ENCODE measurements at places on chromosomes 12 and 14.

- DNase-seq: no peak
Measured at GRCh38 chr12:50275556-50275955, 7.8 kb downstream of the LIMA1 start.

DNA sequence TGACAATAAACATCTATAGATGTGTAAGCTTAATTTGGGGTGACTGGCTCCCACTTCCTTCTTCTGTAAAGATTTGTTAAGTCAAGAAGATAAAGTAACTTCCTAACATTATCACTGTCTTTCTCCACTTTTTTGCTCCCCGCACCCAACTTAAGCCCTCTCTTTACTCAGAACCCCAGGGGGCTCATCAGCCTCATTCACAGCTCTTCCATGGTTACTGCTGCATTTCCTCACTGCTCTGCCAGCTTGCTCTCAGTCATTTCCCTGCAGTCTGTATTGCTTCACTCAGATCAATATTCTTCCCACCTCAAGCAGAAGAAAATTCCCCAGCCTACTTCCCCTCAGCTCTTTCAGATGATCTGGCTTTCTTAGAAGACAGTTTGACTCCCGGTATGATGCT lies 102.0 kb downstream of the PIK3C2G start:
- DNase-seq: no peak

GRCh38 chr14:32403688-32404087 lies 74.6 kb downstream of the AKAP6 start:
- no peak for DNase-seq

DNA sequence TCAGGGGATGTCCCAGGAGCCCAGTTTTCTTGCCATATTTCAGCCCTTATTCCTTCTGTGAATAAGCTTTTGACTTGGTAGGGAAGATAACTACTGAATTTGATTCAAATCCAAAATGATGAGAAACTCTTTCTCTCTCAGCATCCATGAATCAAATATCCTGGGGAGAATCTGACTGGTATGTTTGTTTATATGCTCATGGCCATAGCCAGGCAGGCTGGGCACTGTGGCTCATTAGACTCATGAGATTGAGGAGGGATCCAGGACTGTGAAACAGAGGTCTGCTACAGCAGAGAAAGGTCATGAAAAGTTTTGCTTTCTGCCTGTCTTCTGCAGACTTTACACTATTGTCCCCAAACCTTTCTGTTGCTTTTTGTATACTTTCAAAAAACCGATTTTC lies 346.4 kb upstream of the ATP2B1 start:
- DNase-seq: no peak

DNA sequence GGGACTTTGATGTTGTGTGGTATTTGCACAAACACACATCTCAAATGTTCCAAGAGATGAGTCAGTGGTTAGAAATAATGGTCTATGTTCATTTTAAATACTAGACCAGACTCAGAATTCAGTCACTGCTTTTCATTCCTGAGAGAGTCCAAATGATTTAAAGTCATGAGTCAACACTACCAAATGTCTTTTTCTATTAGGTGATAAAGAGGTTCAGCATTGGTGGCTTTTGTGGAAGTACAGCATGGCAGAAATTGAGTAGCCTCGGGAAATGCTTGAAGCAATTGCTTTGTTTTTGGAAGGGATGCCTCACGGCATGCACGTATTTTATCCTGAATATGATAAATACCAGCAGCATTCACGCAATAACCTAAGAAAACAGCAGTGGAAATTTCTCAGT lies 115.7 kb downstream of the DIO2 start:
- DNase-seq: no peak

DNA sequence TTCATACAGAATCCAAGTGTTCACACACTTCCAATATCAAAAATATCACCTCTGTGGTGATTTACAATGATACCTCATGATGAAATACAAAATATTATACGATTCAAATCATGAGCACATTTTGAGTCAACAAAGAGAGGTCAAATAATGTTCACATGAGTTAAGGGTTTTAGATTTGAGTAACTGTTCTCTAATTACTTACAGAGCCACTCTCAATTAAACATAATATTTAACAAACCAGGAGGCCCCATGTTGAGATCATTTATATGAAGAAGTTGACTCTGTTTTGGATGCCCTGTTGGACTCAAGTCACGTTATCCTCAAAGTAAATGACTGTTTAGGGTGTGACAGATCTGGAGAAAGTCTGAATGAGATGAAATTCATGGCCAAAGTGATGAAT lies 53.5 kb downstream of the NUAK1 start:
- no peak for DNase-seq

GRCh38 chr12:129696405-129696804 lies 207.4 kb downstream of the TMEM132D start:
- no peak for DNase-seq

GRCh38 chr14:35398071-35398584 lies 6.4 kb downstream of the NFKBIA start:
- DNase-seq: no peak

GRCh38 chr14:76467711-76468155 lies 91.8 kb downstream of the ESRRB start:
- no peak for DNase-seq

DNA sequence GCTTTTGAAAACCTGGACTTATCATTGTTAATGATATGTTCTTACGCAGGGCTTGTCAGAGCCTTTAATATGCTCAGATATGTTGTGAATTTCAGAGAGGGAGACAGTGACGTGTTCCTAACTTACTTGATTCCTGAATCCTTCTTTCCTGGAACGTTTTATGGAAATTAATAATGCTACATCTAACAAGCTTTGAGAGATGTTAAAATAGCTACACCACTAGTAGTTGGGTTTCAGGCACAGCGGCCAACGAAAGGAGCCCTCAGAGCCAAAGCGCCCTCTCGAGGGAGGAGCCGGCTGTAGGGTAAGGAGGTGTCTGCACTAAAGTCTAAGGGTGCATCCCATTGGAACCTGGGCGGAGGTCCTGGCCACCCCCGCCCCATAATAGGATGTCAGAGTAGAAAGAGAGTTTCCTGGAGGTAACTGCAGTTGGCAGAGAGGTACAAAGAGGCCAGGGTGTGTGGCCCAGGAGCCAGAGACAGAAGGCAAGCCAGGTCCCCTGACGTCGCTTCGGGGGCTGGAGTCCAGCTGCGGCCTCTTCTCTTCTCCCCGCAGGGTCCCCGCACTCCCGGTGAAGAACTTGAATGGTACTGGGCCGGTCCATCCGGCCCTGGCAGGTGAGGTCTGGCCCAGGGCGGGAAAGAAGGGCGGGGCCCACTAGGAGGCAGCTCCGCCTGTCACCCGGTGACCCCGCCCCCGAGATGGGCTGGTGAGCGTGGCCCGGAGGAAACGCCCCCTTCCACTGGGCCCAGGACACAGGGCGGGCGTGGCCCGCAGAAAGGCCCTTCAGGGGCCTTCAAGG lies 36.3 kb downstream of the DTX1 start:
- DNase-seq: no peak

- DNase-seq: no peak
Measured at GRCh38 chr14:65585216-65585615, 172.7 kb downstream of the FUT8 start.

DNA sequence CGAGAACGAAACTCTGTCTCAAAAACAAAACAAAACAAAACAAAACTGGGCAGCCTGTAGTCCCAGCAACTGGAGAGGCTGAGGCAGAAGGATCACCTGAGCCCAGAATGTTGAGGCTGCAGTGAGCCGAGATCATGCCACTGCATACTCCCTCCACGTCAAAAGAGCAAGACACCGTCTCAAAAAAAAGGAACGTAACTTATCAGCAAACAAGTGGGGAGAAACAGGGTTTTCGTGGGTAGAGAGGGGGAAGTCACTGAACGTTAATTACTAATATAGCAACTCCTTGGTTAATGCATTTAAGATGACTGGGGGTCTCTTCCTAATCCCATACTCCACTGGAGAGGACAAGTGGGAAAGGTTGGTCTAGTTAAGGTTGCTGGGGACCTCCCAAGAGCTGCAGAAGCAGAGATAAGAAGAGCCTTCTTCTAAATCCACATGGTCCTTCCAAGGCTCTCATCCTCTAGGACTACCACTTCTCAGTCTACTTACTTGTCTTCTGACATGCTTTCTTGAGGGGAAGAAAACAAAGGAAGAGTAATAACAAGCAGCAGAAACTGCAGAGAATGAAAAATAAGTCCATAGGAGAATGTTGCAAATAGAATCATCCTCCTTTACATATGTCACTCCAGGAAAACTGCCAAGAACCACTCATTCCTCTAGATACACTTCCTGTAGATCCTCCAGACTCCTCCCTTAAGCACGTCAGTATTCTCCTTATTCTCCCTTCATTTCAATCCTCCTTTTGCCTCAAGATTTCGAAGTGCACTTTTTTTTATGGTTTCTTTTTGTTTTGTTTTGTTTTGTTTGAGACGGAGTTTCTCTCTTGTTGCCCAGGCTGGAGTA lies 5.8 kb downstream of the NUMB start:
- no peak for DNase-seq

GRCh38 chr14:23447361-23448350 lies 12.2 kb upstream of the MYH7 start:
- no peak for DNase-seq

- DNase-seq: no peak
Measured at GRCh38 chr14:21902561-21903181, 229.1 kb upstream of the OR4E1 start.

DNA sequence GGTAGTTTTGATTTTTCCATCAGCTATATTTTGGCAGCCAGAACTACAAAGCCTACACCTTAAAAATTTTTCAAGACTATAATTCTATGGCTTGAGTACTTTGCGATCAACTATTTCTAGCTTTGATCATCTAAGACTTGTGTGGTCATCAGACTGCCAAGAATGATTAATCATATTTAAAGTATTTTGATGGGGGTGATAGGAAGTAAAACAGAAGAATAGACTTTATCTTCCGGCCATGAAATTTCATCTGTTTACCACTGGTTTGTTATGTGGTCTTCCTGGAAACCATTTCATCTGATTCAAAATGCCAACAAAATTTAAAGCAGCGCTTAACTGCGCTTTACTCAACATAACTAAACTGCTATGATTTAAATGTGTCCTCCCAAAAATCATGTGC lies 706.8 kb downstream of the TRHDE start:
- DNase-seq: no peak

DNA sequence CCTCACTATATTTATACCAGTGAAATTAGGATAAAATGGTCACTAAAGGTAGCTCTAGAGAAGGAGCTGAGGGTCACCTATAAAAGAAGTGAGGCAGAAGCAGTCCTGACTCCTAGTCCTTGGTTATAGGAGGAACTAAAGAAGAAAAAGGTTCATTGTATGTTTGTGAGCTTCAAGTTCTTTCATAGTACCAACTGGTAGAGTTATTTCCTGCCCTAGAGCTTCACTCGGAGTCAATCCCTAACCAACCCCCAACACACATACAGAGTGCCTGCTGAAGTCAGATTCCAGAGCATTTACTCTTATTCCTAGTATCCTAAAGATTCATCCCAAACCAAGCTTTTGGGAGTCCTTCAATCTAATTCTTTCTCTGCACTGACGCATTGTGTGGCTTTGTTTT lies 29.3 kb upstream of the FRMD6 start:
- no peak for DNase-seq

- DNase-seq: peak; percentile 46
Measured at GRCh38 chr12:32365473-32366064, 33.8 kb upstream of the FGD4 start.

DNA sequence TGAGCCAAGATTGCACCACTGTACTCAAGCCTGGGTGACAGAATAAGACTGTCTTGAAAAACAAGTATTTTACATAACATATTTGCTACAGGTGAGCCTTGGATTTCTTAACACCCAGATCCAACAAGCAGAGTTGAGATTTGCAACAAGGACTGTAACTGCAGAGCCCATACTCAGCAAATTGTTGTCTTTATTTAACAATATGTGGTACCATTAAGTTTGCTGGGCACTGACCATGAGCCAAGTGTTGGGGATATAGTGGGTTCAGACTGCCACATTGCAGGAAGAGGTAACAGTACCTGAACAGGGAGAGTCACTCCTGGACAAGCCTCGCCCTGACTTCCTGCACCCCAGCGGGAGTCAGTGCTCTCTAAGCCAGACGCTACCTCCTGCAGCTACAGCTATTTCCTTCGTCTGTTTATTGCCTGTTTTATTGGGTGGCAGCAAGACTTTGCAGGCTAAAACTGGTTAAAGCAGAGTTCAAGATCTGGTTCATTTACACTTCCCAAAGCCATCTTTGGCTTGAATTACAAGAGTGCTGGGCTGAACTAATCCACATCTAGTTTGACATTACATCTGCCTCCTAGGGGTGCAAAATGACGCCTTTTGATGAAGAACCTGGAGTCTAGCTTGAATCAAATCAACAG lies 12.5 kb downstream of the AHSA1 start:
- DNase-seq: no peak

GRCh38 chr14:55297611-55298499 lies 26.6 kb downstream of the FBXO34 start:
- no peak for DNase-seq

DNA sequence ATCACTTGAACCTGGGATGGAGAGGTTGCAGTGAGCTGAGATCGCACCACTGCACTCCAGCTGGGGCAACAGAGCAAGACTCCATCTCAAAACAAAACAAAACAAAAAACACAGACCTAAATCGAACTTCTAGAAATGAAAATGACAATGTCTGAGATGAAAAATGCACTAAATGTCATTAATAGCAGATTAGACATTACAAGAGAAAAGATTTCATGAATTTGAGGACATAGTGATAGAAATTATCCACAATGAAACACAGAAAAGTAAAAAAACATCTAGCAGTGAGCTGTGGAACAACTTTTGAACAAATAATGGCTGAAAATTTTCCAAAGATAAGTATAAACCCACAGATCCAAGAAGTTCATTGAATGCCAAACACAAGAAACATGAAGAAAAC lies 35.2 kb downstream of the BICDL1 start:
- DNase-seq: no peak

DNA sequence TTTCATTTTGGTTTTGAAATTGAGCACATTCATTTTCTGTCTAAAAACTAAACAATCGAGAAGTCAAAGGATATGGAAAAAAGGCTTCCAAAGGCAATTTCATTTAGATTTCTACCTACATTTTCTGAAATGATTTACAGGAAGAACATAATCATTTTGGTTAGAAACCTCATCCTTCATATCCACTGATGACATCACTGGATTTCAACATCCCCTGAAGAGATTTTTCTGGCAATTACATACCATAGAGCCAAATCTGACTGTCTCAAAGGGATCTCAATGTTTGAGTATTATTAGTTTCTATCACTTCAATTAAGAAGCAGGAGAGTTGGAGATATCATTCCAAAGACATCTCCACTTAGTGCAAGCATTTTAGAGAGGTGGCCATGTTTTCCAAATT lies 137.8 kb downstream of the TTC7B start:
- DNase-seq: no peak

DNA sequence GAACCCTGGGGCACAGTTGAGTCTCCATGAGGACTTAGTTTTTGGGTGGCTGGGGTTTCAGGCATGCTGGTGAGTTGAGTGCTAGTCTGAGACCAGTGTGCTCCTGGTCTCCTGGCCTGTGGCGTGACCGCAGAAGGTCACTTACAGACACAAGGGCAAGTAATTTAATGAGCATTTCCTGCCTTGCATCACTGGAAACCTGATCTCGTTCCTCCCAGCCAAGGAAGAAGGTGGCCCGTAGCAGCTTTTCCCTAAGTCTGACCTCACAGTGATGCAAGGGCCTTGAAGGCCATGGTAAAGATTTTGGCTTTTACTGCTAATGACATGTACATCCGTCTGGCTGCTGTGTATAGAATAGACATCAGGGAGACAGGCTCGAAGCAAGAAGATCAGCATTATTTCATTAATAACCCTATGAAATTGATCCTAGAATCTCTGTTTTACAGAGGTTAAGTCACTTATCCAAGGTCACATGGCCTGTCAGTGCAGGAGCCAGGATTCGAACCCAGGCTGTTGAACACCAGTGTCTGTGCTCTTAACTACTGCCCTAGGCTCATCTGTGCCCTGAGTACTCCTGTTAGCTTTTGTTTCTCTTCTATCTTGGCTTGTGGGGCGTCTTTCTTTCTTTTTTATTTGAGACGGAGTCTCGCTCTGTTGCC lies 4.6 kb downstream of the TMEM120B start:
- no peak for DNase-seq
